ENCODE measurements at places on chromosomes 5 and 9. TPM values are rescaled to one million over a fixed set of nuclear protein-coding genes. Genes with fewer than 3 reads are reported as not detected.

The SLC46A2 gene
- total RNA-seq = not detected

The ARHGEF37 gene
- 7.1 TPM for total RNA-seq

The IL4 gene
- total RNA-seq = not detected

The OTP gene
- total RNA-seq = not detected

The ADGRD2 gene
- not detected for total RNA-seq

The ELOVL7 gene
- total RNA-seq = not detected

The SET gene
- 448 TPM for total RNA-seq

The PDLIM7 gene
- 371 TPM for total RNA-seq

The TRPM3 gene
- 0.33 TPM for total RNA-seq

The ATP6V0E1 gene
- 222 TPM for total RNA-seq

The EFNA5 gene
- total RNA-seq = 22.6 TPM

The TLR4 gene
- total RNA-seq = 38.6 TPM

The PLEKHG4B gene
- total RNA-seq = not detected

DNA sequence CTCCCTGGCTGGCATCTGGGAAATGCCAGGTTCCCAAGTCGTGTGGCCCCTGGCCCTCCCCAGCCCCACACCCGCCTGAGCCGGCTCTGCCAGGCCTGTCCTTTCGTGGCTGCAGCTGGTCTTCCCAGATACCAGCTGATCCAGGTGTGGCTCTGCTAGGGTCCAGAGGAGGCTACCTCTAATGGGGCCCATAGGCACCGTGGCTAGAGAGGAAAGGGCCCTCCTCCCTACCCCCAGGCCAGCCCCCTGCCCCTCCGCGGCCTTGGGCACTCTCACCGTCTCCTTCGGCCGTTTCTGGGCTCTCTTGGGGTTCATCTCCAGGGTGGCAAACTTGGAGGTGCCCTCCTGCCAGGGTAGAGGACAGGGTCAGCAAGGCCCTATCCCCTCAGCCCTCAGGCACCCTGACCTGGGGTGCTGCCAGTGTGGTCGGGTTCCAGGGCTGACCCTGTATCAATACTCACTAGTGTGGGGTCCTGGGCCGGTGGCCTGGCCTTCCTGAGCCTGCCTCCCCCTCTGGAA lies 17.0 kb downstream of the RALGDS start:
- DNase-seq = no peak

GRCh38 chr9:91963711-91964240 lies 13.7 kb upstream of the ROR2 start:
- DNase-seq = no peak

GRCh38 chr5:154540600-154540999 lies 62.6 kb upstream of the HAND1 start:
- DNase-seq = no peak

DNA sequence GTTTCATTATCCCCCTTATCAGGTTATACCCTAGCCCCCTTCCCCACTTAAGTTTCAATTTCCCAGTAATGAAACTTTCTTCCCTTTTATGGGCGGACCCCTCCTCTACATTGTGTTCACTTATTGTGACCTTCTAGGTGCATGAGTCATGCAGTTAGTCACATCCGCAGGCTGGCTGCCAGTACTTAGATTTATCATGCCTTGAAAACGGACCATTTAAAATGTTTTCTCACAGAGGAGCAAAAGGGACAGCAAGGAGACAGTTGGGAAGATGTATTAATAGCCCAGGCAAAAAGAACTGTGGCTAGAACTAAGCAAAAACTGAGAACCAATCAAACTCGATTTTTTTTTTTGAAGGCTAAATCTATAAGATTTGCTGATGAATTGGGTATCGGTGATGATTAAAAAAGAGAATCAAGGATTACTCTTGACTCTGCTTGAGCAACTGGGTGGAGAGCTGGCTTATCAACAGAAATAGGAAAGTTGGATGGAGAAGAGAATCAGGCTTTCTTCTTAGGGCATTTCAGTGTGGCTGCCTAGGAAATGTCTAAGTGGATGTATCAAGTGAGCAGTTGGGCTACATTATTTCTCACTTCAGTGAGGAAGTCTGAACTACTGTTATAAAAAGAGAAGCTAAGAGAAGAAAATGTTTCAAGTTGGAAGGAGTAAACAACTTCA lies 615.0 kb downstream of the HINT1 start:
- DNase-seq = peak; percentile 73

- no peak for DNase-seq
Observed at GRCh38 chr5:82330530-82331270, 52.5 kb upstream of the RPS23 start.

GRCh38 chr5:66255714-66256113 lies 111.6 kb downstream of the SREK1 start:
- DNase-seq = no peak

GRCh38 chr9:28808042-28808441 lies 1234.8 kb upstream of the C9orf72 start:
- DNase-seq = no peak

GRCh38 chr9:84899326-84899725 lies 229.8 kb downstream of the NTRK2 start:
- DNase-seq = no peak

DNA sequence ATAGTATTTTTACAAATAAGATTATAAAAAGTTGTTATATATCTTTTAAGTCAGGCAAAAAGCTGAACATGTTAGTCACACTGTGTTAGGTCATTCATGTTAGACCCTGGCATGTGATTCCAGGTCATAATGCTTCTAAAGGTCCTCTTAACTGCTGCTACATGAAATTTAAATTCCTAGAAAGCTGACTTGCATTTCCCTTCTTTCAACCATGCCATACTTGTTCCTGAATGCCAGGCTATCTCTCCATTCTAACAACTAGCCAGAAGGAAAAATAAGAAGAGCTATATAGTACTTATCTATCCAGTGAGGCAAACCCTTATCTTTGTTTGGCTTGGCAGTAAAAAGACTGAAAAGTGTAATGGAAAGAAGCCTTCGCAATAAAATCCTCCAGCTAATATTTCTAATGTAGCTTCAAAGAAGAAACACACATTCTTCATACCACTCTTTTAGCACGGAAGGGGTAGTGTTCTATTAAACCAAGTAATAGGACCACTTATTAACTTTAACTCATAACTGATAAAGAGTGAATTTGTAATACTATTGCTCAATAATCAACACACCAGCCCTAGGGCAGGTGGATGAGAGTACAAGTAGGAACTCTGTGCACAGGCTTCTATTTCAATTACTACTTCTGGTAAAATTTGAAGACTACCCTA lies 310.2 kb downstream of the PDE4D start:
- DNase-seq = peak; percentile 30

GRCh38 chr5:94461131-94461530 lies 157.3 kb downstream of the KIAA0825 start:
- no peak for DNase-seq

DNA sequence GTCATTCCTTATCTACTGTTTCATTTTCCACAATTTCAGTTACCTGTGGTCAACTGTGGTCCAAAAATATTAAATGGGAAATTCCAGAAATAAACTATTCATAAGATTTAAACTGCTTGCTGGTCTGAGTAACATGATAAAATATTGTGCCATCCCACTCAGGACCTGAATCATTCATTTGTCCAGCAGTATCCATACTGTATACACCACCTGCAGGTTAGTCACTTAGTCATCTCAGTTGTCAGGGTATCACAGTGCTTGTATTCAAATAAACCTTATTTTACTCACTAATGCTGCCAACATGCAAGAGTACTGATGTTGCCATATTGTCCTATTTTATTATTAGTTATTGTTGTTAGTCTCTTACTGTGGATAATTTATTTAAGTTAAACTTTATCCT lies 139.7 kb downstream of the FBXO4 start:
- DNase-seq = no peak

DNA sequence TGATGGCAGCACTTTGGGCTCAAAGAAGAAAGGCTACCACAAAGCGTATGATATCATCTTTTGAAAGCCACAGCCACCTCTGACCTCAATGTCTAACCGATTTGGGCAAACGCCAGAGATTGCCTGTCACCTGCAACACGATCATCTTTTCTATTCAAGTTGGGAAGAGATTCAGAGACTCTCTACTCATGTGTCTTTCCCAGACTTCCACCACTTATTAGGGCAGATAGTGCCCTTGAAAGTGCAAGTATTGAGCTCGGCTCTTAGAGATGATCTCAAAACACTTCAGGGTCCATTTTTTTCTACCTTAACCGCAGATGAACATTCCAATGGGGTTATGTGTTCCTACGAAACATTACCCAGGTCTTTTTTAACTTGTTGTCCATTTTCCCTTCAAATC lies 213.7 kb downstream of the DRD1 start:
- no peak for DNase-seq

Data from endothelial cell of umbilical vein (primary cell).